ENCODE measurements at places on chromosomes 6 and 20. TPM values are rescaled to one million over a fixed set of nuclear protein-coding genes. Genes with fewer than 3 reads are reported as not detected.

GRCh38 chr6:97154015-97154414, 129.0 kb downstream of the MMS22L start:
- no peak for DNase-seq

DNA sequence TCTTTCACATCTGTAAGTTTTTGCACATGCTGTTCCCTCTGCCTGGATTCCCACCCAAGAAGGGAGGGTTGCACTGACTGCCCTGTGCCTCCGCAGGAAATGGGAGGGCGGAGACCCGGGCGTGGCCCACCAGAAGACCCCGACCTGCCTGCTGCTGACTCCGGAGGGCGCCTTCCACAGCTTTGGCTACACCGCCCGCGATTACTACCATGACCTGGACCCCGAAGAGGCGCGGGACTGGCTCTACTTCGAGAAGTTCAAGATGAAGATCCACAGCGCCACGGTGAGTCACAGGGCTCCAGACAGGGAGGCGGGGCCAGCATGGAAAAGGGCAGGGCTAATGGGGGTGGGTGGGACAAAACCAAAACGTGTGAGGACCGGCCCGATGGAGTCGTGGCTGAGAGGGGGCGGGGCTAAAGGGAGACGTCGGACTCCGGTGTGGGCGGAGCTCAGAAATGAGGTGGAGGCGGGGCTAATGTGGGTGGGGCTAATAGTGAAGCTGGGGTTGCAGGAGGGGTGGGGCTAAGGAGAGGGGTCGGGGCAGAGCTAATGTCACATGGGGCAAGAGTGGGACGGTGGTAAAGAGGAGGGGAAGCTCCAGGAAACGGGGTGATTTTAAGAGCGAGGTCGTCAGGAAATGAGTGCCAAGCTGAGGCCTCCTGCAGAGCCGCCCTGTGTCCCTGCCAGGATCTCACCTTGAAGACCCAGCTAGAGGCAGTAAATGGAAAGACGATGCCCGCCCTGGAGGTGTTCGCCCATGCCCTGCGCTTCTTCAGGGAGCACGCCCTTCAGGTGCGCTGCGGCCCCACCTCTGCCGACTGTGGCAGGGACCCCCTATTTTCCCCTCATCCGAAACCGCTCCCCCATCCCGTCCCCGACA, 12.6 kb downstream of the HSPA12B start:
- no peak for DNase-seq

GRCh38 chr6:128509709-128510108, 10.7 kb downstream of the PTPRK start:
- DNase-seq = no peak

- no peak for DNase-seq
Measured at GRCh38 chr6:149752600-149753373, 3.2 kb downstream of the PCMT1 start.

Gene TTK
- 19.7 TPM for polyA plus RNA-seq
